Activated CD4-positive, alpha-beta memory T cell treated with anti-CD3 and anti-CD28 coated beads for 36 hours (primary cell): ENCODE measurements at places on chromosomes 3 and 15.

GRCh38 chr3:79587150-79587549, 180.6 kb downstream of the ROBO1 start:
- no peak for DNase-seq

DNA sequence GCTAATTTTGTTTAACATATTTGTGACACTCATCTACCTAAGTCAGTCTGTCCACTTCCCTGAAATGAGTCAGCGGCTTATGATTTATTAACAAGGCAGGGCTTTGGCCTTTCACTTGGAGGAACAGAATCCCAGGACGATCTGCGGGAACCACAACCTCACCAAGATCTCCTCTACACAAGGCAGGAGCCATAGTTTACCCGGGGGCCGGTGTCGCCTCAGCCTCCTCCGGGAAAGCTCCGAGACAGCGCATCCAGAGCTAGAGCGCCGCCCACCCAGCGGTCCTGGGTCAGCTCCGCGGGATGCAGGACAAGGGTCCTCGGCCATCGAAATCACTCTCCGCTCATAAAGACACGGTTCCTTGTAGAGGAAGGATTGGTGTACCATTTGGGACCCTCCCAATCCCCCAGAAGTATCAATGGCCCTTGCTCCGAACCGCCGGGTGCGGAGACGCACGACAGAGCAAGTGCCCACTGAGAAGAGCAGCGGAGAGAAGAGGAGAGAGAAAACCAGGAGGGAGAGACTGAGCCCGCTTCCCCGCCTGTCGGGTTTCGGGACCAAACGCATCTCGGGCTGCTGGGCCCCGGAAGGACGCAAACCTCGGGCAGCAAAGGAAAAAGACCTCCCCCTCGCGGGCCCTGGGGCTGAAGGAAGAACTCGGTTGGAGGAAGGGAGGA, 13.1 kb upstream of the ALCAM start:
- no peak for DNase-seq

GRCh38 chr15:39406485-39406884, 174.4 kb upstream of the THBS1 start:
- DNase-seq = no peak

- peak; percentile 56 for DNase-seq
Measured at GRCh38 chr15:59492389-59493377, 54.7 kb downstream of the FAM81A start.

GRCh38 chr3:127064391-127065137, 81.6 kb downstream of the PLXNA1 start:
- DNase-seq = no peak

DNA sequence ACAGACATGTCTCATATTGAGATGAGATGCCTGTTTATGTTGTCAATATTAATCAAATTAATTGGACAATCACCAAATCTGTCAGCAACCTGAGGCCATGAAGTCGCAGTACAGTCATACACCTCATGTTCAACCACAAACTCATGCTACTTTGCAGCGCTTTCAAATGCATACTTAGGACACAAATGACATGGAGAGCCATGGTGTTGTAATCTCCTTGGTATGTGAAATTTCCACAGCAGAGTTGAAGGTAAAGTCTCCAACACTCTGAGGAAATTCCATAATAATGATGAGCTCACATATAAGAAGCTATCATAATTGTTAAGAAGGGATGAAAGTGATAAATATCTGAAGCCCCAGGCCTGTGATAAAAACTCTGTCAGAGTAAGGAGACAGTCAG, 873.9 kb downstream of the MCTP2 start:
- DNase-seq = no peak

GRCh38 chr3:134333522-134334181, 40.6 kb downstream of the AMOTL2 start:
- no peak for DNase-seq
